ENCODE measurements at places on chromosomes 1 and 21. TPM values are rescaled to one million over a fixed set of nuclear protein-coding genes. Genes with fewer than 3 reads are reported as not detected.

DNA sequence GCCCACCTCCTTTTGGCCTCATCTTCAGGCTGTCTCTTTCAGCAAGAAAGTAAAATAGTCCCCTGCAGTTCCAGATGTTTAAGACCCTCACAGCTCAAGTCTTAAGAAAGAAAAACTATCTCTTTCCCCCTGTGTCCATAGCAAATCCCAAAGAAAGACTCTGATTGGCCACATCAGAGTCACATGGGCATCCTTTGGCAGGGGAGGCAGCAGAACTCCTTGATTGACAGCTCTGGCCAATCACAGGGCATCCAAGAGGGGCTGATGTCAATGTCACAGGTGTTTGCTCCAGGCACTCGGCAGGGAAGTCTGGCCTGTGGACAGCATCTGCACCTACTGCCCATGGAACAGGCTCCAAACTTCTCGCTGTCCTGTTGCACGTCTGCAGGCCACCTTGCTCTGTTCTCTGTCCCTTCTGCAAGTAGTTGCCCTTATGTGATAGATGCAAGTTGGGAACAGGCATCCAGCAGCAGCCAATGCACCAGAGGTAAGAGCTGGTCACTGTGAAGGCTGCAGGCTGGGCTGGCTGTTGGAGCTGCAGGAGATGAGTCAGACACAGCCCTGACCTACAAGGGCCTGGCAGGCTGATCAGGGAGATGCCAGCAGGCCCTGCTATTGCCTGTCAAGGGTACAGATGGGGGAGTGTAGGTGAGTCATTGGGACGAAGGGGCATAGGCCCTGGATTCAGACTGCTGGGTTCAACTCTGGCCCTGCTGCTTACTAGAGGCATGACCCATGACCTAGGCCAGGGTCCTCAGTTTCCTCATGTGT, 96.8 kb upstream of the TMEM51 start:
- no peak for DNase-seq

GRCh38 chr1:22932803-22933470, 39.7 kb downstream of the LACTBL1 start:
- DNase-seq: no peak

GRCh38 chr21:20999659-21000058, 1.4 kb downstream of the NCAM2 start:
- DNase-seq: no peak

DNA sequence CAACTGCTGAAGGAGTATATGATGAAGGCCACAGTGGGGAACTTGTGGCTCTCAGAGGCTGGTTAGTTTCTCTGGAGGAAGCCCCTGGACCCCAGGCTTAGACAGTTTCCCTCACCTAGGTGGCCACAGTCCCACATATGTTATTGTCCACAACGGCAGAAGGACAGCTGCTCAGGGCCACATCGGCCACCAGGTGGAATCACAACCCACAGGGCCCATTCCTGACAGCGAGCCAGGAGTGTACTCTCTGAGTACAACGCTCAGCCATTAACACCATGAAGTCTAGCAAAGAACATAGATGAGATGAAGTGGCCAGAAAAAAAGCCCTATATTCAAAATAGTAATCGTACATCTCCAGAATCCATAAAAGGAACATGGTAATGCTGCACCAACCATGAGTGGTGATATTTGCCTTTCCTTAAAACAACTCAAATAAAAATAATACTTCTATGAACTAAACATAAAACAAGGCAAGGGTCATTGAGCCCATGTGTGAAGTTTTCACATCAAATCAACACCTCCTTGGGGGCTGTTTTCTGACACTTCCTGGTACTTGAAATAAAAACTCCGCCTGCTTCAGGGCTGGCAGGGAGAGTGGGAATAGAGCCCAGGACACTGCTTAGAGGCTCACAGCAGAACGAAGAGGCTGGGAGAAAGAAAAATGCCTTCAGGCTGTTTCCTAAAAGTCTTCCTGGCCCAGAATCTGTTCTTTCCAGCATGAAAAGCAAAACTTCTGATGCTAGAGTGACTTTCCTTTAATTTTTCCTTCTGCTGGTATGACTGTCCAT, 383.3 kb downstream of the HHAT start:
- no peak for DNase-seq

DNA sequence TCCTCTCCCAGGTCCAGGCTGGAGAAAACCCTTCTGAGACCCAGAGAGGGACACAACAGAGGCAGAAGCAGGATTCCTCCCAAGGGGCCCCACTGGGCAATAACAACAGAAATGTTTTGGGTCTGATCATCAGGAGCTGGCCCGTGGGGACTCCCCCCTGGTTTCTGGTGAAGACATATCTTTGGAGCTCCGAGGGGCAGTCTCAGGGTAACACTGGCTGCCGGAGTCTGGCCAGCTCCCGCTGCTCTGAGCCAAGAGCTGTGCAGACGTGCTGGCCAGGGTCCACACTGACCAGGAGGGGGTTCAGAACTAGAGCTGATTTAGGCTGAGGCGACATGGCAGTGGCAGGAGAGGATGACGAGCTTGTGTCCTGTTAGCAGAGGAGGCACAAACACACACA, 13.1 kb downstream of the ECE1 start:
- peak; percentile 60 for DNase-seq

DNA sequence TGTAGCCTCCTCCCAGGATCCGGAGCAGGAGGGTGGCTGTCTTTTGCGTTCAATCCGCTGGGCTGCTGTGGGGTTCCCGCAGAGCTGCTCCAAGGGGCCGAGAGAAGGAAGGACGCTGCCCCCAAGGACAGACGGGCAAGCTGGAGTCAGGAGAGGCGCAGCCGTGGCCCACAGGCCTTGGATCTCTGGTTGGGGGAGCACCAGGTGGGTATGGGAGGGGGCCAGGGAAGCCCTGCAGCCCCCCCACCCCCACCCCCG, 15.9 kb upstream of the SKI start:
- peak; percentile 38 for DNase-seq

Gene REN
- total RNA-seq: not detected

Gene EIF3I
- 91.1 TPM for total RNA-seq

Gene C4BPA
- total RNA-seq: not detected

Gene ZNF683
- total RNA-seq: not detected

Gene PADI2
- total RNA-seq: 0.49 TPM

- no peak for DNase-seq
Observed at GRCh38 chr1:211198880-211199279, 60.3 kb upstream of the RCOR3 start.

DNA sequence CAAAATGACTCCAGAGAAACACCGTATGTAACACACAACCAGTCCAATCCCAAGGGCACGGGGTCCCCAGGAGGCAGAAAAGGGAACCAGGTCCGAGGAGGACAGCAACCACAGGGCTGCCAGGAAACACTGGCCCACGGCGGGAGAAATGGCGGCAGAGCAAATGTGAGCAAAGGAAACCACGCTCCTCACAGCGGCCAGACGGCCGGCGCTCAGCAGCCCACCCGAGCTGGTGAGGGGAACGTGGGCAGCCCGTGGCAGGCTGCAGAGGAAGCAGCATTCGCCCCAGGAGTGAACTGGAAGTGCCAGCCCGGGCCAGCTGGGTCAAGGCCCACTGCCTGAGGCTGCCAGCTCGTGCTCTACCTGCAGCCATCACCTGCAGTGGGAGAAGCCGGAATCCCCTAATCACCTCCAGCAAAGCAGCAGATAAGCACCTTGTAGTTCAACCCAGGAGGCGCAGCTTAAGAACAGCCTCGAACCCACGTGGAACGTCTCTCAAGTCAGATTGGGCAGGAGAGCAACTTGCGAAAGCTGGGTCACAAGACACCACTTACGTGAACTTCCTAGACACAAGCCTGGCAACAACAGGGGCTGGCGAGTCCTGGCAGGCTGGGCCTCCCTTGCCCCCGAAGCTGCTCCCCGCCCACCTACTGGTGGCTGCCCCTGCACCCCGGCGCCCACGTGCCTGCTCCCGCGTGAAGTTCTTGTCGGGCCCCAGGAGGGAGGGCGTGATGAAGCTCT, 6.7 kb downstream of the SLC19A1 start:
- DNase-seq: peak; percentile 24

GRCh38 chr1:68111519-68112436, 61.4 kb upstream of the DIRAS3 start:
- DNase-seq: peak; percentile 67

Gene FCER1G
- total RNA-seq: 22.0 TPM

Gene FAM229A
- total RNA-seq: 2.1 TPM

GRCh38 chr1:47711848-47712492, 274.1 kb downstream of the FOXD2 start:
- DNase-seq: no peak

- no peak for DNase-seq
Observed at GRCh38 chr1:83901547-83902155, 97.3 kb downstream of the TTLL7 start.

- DNase-seq: no peak
Observed at GRCh38 chr1:115697619-115698018, 55.8 kb downstream of the VANGL1 start.

Gene VSIG8
- total RNA-seq: not detected

DNA sequence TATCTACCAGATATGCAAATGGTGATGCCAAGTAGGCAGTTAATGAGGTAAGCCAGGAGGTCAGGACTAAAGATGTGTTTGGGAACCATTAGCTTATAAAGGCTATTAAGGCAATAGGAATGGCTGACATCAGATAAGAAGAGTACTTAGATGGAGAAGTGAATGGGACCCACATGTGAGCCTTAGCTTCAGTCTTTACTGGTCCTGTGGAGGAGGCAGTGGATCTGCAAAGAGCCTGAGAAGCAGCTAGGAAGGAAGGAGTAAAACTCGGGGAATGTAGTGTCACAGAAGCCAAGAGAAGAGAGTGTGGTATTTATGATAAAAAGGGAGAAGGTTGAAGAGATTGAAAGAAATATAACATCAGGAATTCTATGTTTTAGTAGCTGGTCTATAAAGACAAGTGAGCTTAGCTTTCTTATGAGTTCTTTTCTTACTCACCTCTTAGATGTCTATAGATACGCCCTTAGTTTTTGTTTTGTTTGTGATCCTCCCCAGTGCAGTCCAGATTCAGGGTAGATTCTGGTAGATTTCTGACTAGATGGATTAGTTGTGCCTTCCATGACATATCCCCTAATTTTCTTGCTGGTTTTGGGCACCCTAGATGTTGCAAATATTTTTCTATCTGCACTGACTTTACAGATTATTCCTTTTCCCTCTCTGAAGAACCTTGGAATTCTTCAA, 39.4 kb downstream of the SLAMF6 start:
- DNase-seq: no peak

GRCh38 chr1:89723863-89724262, 90.9 kb downstream of the LRRC8C start:
- DNase-seq: peak; percentile 59

DNA sequence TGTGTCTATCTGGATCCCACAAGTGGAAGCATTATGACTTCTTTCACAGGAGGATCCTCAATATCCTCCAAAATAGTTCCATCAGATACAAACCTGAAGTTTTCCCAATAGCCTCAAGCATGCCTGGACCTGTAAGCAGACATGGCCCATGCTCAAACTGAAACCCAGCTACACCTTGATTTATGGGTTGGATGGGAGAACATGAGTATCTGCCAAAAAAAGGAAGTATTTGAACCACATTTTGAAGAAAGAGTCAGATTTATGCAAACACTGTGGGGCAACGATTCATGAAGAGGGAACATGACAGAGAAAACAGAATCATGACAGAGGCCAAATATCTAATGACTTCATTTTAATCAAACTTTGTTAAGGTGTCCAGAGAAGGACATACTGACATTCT, 351.0 kb upstream of the NFIA start:
- DNase-seq: no peak

Gene S100A7A
- not detected for total RNA-seq

DNA sequence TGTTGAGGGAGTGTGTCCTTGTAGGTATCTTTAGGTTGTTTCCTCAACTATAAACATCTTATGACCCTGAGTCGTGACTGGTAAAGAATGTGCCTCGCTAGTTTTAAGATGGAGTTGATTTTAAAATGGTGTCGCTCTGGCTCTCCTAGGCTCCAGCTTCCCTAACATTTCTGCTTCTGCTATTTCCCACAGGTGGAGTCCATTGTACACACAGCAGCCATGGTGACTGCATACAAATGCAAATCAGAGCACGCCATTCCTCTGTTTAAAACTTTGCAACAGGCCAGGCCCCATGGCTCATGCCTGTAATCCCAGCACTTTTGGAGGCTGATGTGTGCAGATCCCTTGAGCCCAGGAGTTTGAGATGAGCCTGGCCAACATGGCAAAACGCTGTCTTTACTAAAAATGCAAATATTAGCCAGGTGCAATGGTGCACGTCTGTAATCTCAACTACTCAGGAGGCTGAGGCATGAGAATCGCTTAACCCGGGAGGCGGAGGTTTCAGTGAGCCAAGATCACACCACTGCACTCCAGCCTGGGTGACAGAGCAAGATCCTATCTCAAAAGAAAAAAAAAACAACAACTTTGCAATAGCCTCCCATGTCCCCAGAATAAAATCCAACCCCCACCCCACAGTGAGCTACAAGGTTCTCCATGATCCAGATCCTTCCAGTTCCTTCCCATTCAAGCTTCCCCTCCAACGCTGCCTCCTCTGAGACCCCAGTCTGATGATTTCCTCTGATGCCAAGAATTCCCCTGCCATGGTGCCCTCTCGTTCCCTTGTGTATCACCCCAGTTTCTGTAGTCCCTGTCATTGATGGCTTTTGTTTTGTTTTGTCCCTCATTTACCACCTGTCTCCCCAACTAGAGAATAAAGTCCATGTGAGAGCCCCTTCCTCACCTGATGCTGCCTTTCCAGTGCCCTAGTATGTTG, 36.9 kb upstream of the KLHDC7A start:
- no peak for DNase-seq

Gene LMX1A
- total RNA-seq: 0.11 TPM

Gene RPE65
- not detected for total RNA-seq

- DNase-seq: no peak
Observed at GRCh38 chr21:42332557-42333317, 17.5 kb upstream of the TFF3 start.

DNA sequence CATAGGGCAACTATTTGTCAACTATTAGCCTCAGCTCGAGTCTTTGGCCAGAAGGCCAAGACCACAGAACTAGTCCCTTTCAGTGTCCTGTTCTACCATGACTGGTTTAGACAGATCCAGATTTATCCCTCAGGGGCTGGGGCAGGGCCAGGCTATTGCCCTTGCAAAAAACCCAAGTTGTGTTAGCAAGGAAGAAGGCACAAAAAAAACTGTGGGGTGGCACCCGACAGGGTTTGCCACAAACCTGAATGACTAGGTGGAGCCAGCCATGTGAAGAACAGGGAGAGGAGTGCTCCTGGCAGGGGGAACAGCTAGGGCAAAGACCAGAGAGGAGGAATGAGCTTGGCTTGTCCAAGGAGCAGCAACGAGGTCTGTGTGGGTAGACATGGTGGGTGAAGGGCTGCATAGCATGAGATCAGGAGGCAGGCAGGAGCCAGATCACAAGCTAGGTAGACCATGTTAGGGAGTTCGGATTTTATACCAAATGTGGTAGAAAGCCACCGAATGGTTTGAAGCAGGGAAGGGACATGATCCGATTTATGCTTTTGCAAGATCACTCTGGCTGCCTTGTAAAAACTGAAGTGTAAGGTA, 4.3 kb downstream of the DCST1 start:
- no peak for DNase-seq

DNA sequence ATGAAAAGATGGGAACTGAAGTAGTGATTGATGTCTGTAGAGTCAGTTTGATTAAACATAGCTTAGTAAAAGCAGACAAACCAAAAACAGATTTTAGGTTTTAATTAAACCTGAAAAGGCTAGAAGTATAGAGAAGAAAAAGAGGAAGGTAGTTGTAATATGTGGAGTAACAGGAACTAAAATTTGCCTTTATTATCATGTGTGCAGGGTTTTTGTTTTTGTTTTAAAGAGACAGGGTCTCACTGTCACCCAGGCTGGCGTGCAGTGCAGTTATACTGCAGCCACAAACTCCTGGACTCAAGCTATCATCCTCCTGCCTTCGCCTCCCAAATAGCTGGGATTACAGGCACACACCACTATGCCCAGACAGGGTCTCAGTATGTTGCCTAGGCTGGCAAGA, 6.0 kb downstream of the TOR1AIP1 start:
- no peak for DNase-seq

Gene ZC3H12A
- 4.9 TPM for total RNA-seq

All from left ventricle myocardium inferior (tissue), 1 donor.